Left lung (tissue), 14 donors: ENCODE measurements at places on chromosomes 3 and 15. TPM values are rescaled to one million over a fixed set of nuclear protein-coding genes. Genes with fewer than 3 reads are reported as not detected.
A peak's percentile ranks its signal among the peaks of the same experiment; 100 is the strongest.

- no peaks in the 10 kb centered on the region for H3K4me1 ChIP-seq
- DNase-seq: no peak
- H3K27ac ChIP-seq: no peak overlapping the region
- no peak overlapping the region for H3K4me3 ChIP-seq
- H3K36me3 ChIP-seq: no peaks in the 10 kb centered on the region
- no peaks in the 10 kb centered on the region for H3K27me3 ChIP-seq
These were observed 14.1 kb downstream of the SPSB4 start for GRCh38 chr3:141065258-141065657.

Gene AEN
- total RNA-seq: 18.8 TPM

DNA sequence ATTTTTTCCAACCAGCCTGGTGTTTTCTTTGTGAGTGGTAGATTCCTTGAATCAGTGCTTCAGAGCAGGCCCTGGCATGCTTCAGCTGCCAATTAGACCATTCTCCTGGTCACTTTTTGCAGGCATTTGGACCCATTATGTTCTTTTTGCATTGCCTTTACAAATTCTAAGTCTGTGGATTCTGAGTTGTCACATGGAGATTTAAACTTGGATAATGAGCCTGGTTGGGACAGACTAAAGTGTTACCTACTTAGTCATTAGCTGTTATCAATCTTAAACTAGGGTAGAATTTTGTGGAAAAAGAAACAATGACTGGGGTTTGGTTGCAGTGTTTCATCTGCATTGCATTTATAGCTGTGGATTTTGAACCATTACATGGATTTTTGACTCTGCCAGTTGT, 40.6 kb downstream of the ARHGEF26 start:
- H3K27ac ChIP-seq: no peak overlapping the region
- no peaks in the 10 kb centered on the region for H3K36me3 ChIP-seq
- H3K4me1 ChIP-seq: peaks cover 5% of the 10 kb centered on the region
- H3K27me3 ChIP-seq: no peaks in the 10 kb centered on the region

- H3K27me3 ChIP-seq: peaks cover 31% of the 10 kb centered on the region
- no peaks in the 10 kb centered on the region for H3K36me3 ChIP-seq
- peak overlapping the region; percentile 56 for H3K4me3 ChIP-seq
- DNase-seq: no peak
- peaks cover 29% of the 10 kb centered on the region for H3K4me1 ChIP-seq
These were observed 875 bp upstream of the NT5DC2 start for GRCh38 chr3:52534281-52535183.

Gene SLC22A13
- total RNA-seq: 0.32 TPM

Gene CDC25A
- 2.8 TPM for total RNA-seq

DNA sequence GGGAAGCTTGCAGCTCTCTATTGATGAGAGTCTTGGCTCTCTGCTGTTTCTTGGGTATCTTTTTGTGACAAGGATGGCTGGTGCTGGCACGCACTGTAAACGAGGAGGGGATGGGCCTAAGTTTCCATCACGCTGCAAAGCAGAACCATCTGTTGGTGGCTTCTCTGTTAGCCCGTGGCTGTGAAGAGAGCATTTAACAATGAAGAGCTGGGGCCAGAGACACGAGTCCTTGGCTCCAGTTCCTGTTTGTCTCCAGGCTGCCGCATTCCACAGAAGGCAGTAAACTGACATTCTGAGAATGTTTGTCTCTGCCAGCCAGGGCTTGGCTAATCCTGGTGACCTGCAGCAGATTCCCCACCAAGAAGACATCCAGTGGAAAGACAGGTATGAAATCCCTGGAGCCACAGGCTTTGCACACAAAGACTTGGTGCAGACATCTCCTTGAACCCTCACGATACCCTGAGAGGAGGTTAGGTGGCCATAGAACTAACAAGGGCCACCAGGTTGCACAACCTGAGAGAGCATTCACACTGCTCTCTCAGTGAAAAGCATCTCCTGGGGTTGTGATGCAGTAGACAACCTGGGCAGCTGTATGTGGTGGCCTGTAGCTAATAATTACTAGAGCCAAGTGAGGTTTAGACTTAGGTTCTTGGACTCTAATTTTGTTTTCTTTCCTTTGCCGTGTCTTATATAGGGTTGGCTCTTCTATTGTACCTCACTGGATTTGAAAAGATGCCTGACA, 130.9 kb downstream of the ASB7 start:
- H3K27me3 ChIP-seq: no peaks in the 10 kb centered on the region
- no peaks in the 10 kb centered on the region for H3K36me3 ChIP-seq
- no peak for DNase-seq
- H3K27ac ChIP-seq: no peak overlapping the region

Gene NUP210
- total RNA-seq: 17.7 TPM

Gene KAT2B
- total RNA-seq: 26.1 TPM

DNA sequence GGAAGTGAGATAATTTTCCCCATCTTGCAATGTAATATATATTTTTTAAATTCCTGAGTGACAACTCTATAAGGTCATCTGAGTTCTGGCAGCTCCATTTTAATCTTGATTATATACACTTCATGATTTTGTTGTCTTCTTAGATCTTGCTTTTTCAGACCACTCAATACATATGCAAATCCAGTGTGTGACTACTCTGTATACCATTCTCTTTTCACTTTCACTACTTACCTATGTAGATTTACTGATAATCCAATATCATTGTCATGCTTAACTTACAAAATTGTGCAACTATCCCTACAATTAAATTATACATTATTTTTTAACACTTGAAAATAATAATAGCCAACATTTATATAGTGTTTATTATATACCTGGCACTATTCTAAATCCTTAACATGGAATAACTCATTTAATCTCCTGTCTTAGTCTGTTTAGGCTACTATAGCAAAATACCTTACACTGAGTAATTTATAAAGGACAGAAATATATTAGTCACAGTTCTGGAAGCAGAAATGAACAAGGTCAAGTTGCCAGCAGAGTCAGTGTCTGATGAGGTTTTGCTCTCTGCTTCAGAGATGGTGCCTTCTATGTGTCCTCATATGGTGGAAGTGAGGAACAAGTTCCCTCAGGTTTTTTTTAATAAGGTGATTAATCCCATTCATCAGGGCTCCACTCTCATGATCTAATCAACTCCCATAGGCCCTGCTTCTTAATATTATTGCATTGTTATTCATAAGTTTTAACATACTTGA, 338.5 kb downstream of the TUSC7 start:
- H3K27ac ChIP-seq: no peak overlapping the region
- no peaks in the 10 kb centered on the region for H3K4me1 ChIP-seq

- H3K27ac ChIP-seq: no peak overlapping the region
- H3K4me3 ChIP-seq: no peak overlapping the region
- no peaks in the 10 kb centered on the region for H3K27me3 ChIP-seq
- no peaks in the 10 kb centered on the region for H3K36me3 ChIP-seq
- no peak for DNase-seq
- H3K4me1 ChIP-seq: no peaks in the 10 kb centered on the region
These were observed 25.6 kb downstream of the TIGIT start for GRCh38 chr3:114319453-114319852.

GRCh38 chr3:139124197-139124596, 79.5 kb upstream of the PRR23C start:
- H3K4me1 ChIP-seq: peaks cover 14% of the 10 kb centered on the region
- H3K4me3 ChIP-seq: no peak overlapping the region
- no peaks in the 10 kb centered on the region for H3K36me3 ChIP-seq
- H3K27ac ChIP-seq: no peak overlapping the region
- no peak for DNase-seq
- no peaks in the 10 kb centered on the region for H3K27me3 ChIP-seq

- no peaks in the 10 kb centered on the region for H3K36me3 ChIP-seq
- no peak overlapping the region for H3K4me3 ChIP-seq
- H3K27ac ChIP-seq: peak overlapping the region; percentile 57
These were observed 8.0 kb downstream of the KAT2B start for GRCh38 chr3:20047976-20048883.

Gene CSPG4
- total RNA-seq: 22.5 TPM

- no peaks in the 10 kb centered on the region for H3K36me3 ChIP-seq
- peaks cover 48% of the 10 kb centered on the region for H3K4me1 ChIP-seq
- H3K4me3 ChIP-seq: no peak overlapping the region
These were observed 5.1 kb downstream of the CCR5 start for GRCh38 chr3:46375814-46376213.

Gene SPATA12
- 0.17 TPM for total RNA-seq

GRCh38 chr15:59205839-59206622, 612 bp upstream of the LDHAL6B start:
- H3K4me3 ChIP-seq: no peak overlapping the region
- no peak overlapping the region for H3K27ac ChIP-seq
- DNase-seq: no peak
- no peaks in the 10 kb centered on the region for H3K4me1 ChIP-seq

Gene SIDT1
- total RNA-seq: 4.7 TPM

- H3K27ac ChIP-seq: no peak overlapping the region
- H3K36me3 ChIP-seq: no peaks in the 10 kb centered on the region
- H3K27me3 ChIP-seq: no peaks in the 10 kb centered on the region
- no peak overlapping the region for H3K4me3 ChIP-seq
These were observed 146.3 kb downstream of the GMNC start for GRCh38 chr3:190716211-190716610.

- H3K4me1 ChIP-seq: peaks cover 5% of the 10 kb centered on the region
- H3K4me3 ChIP-seq: no peak overlapping the region
- H3K27ac ChIP-seq: no peak overlapping the region
- no peak for DNase-seq
- H3K27me3 ChIP-seq: no peaks in the 10 kb centered on the region
- H3K36me3 ChIP-seq: no peaks in the 10 kb centered on the region
These were observed 101.4 kb downstream of the FAM43A start for GRCh38 chr3:194787072-194787471.

Gene TERC
- 8.0 TPM for total RNA-seq

GRCh38 chr3:34200576-34200975, 402.1 kb downstream of the PDCD6IP start:
- no peaks in the 10 kb centered on the region for H3K27me3 ChIP-seq
- DNase-seq: no peak
- no peak overlapping the region for H3K27ac ChIP-seq
- H3K4me1 ChIP-seq: no peaks in the 10 kb centered on the region
- H3K4me3 ChIP-seq: no peak overlapping the region
- no peaks in the 10 kb centered on the region for H3K36me3 ChIP-seq

Gene HRG
- not detected for total RNA-seq

Gene C3orf49
- total RNA-seq: not detected

DNA sequence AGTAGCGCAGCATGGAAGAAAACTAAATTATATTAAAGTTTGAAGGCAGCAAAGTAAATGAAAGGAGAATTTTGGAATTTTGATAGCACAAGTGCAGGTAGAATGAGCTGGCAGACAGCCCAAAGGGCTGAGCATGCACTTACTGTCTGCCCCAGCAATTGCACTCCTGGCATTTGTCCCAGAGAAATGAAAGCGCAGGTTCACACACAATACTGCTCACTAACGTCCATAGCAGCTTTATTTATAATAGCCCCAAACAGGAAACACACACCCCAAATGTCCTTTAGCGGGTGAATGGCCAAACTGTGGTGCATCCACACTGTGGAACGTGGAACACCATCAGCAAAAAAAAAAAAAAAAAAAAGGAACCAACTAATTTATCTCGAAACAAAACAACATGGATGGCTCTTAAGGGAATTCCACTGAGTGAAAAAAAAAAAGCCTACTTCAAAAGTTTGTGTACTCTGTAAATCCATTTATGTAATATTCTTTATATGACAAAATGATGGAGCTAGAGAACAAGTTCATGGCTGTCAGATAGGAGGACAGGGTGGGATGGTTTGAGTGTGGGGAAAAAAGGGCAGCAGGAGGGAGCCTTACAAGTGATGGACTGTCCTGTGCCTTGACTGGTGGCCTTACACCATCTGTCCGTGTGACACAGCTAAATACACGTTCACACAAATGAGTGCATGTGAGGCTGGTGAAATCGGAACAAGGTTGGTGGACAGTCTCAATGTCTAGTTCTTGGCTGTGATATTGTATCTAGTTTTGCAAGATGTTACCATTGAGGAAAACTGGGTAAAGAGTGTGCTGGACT, 6.0 kb upstream of the TM2D3 start:
- peaks cover 20% of the 10 kb centered on the region for H3K4me1 ChIP-seq
- H3K4me3 ChIP-seq: no peak overlapping the region
- H3K27me3 ChIP-seq: no peaks in the 10 kb centered on the region
- no peaks in the 10 kb centered on the region for H3K36me3 ChIP-seq
- no peak overlapping the region for H3K27ac ChIP-seq
- DNase-seq: peak; percentile 72
